ENCODE measurements at places on chromosomes 7 and 10.
A peak's percentile ranks its signal among the peaks of the same experiment; 100 is the strongest.

- no peak for DNase-seq
These were observed 127.5 kb downstream of the DNAJB6 start for GRCh38 chr7:157464111-157464970.

DNA sequence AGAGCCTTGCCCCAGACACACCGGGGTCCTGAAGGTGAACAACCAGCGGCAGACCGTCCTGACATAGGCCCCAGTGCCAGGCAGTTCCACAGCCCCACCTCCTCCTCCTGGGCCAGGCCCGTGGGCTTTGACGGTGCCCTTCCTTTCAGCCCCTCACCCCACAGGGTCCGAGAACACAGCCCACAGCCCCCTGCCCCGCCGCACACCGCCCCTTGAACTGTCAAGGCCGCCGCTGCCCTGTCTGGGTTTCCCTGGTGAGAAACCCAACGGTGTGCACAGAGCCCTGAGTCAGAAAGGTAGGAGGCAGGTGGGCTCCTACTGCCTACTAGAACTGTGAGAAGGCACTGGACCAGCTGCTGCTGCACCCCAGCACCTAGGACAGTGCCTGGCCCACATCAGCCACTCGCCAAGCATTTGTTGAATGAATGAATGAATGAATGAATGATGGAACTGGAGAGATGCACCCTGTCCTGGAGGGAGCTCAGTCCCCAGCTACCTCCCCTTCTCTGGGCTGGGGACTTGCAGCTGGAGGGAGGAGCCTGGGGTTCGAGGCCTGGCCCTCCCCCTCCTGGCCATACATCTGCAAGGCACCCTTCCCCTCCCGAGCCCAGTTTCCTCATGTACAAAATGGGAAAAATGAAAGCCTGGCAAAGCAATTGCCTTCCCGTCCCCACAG lies 117.9 kb downstream of the SLIT1 start:
- no peak for DNase-seq

DNA sequence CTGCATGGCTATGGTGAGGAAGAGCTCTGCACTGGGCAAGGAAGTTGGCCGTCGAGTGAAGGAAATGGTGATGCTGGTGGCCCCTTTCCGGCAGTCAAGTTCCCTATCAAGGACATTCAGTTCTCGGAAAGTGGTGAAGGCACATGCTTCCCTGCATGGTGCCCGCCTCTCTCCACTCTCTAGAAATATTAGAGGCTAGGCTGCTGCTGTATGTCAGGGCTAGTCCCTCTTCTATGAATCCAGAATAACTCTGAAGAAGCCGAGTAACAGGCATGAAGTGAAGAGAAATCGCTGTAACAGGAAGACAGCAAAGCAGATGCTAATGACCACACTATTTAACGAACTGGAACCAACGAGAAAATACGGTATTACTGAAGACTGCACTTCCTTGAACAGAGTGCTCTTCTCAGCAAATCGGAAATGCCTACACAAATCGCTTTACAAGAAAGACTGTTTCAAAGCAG lies 5.4 kb downstream of the IDI1 start:
- DNase-seq, result no peak

GRCh38 chr7:46989247-46989646 lies 592.7 kb downstream of the TNS3 start:
- no peak for DNase-seq

DNA sequence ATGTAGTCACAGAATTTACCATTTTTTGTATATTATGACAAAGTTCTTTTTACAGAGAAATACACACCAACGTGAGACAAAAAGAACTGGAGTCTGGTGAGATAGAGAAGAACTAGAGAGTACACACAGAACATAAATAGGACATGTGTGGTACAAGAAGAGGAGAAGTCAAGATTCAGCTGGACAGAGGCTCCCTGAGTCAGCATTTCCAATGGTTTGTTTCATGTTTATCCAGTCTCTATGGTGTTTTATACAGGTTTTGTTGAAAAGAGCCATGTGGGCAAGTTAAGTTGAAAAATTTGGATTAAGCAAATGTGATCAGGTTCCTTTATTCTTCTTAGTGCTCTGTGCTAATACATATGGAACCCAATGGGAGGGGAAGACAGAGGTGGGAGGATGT lies 105.5 kb upstream of the AKR1E2 start:
- no peak for DNase-seq

GRCh38 chr7:116809636-116810266 lies 52.6 kb upstream of the CAPZA2 start:
- DNase-seq, result peak; percentile 66

DNA sequence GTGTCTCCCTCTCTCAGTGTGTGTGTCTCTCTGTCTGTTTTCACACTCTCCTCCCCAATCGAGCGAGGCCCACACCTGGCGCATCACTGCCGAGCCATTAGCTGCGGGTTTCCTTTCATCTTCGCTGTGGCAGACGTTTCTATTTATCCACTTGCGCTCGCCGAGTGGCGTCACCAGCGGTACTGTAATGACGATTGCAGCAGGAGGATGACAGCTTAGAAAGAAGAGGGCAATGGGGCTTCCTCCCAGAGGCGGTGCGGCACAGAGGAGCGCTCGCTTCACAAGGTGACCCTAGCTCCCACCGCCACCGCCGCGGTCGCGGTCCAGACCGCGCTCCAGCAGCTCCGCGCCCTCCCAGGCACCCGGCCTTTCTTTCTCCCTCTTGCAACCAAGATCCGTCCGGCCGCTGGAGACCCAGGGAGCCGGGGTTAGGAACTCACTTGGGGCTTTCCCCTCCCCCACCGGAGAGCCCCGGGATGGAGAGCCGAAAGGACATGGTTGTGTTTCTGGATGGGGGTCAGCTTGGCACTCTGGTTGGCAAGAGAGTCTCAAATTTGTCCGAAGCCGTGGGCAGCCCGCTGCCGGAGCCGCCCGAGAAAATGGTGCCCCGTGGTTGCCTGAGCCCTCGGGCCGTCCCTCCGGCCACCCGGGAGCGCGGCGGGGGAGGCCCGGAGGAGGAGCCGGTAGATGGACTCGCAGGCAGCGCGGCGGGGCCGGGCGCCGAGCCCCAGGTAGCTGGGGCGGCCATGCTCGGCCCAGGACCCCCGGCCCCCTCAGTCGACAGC lies at the start of gene EVX1:
Gene EVX1 (plus strand): TSS at position 248 of the 785 bp plus-strand sequence. CDS start 229 bp downstream, at position 477.
- no peak for DNase-seq

- DNase-seq, result peak; percentile 80
These were observed 980 bp downstream of the ADAMTS14 start for GRCh38 chr10:70673043-70673928.

DNA sequence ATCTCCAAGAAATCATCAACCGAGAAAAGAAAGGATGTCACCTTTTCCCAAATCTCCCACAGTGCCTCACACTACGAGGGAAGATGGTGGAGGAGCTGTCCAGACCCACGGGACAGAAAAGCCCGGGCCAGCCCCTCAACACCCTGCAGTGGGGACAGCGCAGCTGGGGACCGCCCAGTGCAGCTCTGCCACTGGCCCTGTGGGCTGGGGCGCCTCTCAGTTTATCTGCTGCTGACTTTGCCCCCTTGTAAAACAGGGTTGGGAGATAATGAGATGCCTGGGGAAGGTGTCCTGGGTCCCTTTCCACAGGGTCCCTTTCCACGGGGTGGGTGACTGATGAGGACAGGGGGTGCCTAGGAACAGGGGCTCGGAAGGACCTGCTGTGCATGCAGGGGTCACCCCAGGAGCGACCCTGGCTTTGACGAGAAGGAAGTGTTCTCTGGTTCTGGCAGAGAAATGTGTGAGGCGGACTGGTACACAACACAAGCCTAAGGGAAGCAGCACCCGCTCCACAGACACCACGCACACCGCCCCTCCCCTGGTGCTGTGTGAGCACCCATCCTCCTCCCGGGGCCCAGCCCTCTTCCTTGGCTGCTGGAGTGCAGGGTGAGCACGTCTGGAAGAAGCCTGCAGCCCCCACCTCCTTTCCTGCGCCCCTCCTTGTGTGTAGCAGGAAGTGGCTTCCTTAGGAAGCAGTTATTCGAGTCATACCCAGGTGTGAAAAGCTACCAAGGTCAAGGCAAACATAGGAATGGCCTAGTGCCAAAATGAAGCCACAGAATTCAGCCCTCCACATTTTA lies 339.9 kb downstream of the DNAJB6 start:
- no peak for DNase-seq

DNA sequence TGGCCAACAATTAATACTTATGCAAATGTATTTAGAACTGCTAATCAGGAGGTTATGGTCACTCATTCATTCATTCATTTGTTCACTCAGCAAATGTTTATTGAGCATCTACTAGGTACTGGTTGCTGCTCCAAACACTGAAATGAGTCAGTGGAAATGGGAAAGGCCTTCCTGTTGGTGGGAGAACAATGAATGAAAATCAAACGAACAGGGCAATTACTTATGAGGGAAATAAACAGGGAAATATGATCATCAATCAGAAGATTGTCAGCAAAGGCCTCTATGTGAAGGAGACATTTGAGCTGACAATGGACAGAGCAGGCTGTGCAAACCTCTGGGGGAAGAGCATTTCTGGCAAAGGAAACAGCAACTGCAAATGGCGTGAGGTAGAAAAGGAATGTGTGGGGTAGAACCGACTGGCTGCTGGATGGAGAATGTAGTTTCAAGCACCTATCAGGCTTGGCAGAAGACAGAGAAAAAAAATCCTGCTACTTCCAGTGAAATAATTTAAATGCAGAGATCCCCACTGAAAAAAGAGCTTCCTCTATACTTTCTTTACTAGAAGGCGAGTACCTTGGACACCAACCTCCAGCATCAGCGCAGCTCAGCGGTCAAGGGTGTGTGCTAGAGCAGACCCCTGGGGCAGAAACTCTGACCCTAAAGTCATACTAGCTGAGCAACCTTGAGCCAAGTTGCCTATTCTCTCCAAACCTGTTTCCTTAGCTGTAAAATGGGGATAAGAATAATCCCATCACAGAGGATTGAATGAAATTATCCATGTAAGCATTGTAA lies 108.8 kb upstream of the EEPD1 start:
- no peak for DNase-seq

- DNase-seq, result no peak
These were observed 84.6 kb downstream of the ICA1 start for GRCh38 chr7:8177109-8177933.

GRCh38 chr10:6595499-6595898 lies 15.4 kb upstream of the PRKCQ start:
- DNase-seq, result no peak

GRCh38 chr7:30029696-30030095 lies 1.5 kb downstream of the PLEKHA8 start:
- no peak for DNase-seq

- peak; percentile 78 for DNase-seq
These were observed 225.1 kb downstream of the GATA3 start for GRCh38 chr10:8279598-8279997.

GRCh38 chr7:119919986-119920385 lies 353.0 kb upstream of the KCND2 start:
- no peak for DNase-seq

DNA sequence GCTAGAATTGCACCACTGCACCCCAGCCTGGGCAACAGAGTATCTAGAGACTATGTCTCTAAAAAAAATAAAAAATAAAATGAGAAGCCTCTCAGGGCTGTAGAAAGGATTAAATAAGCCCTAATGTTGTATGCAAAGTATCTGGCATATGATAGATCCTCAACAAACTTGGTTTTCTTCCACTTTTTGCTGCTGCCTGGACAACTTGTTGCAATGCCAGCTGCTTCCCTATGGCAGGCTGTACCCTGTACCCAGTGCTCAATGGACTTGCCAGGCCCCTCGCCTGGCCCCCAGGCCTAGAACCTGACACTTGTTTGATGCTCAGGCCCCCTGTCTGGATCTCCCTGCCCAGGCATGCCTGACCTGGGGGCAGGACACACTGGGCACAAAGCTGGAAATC lies 28.5 kb upstream of the CDH23 start:
- DNase-seq, result no peak

- no peak for DNase-seq
These were observed 101.3 kb downstream of the COL28A1 start for GRCh38 chr7:7434329-7434728.

GRCh38 chr7:24755541-24756407 lies 1.5 kb downstream of the GSDME start:
- DNase-seq, result peak; percentile 43

- DNase-seq, result peak; percentile 44
These were observed 8.3 kb downstream of the ALKBH4 start for GRCh38 chr7:102456327-102456726.

DNA sequence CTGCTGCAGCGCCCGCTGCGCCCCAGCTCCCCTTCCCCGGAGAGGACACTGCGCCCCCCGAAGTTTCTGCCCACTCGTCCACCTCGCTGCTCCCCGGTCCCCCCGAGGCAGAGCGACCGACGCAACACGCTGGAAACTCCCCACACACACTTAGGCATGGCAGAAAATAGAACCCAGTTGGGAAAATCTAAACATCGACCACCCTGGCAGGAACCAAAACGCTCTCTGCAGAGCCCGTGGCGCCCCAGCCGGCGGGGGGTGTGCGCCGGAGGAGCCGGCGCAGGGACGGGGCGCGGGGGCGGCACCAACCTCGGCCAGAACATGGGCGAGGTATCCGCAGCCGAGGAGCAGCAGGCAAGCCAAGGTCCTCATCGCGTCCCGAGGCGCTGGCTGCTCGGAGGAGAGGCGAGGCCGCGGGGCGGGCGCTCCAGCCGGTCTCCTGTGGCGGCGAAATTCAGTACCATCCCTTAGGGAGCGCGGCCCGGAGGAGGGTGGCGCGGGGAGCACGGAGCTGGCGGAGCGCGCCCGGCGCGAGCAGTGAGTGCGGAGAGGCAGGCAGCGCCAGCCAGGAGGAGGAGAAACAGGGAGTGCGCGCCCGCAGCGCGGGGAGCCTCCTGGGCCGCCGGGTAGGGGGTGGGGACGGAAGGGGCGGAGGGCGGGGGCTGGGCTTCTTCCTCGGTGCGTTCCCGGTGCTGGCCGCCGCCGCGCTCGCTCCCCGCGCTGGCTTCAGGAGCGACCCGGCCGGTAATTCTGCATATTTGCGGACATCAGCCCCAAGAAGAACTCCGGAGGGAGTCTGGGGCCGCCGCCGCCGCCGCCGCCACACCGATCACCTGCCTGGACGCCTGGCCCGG lies 789 bp downstream of the PDGFA start:
- DNase-seq, result peak; percentile 71

- no peak for DNase-seq
These were observed 698.9 kb downstream of the GRID1 start for GRCh38 chr10:85667638-85668233.

DNA sequence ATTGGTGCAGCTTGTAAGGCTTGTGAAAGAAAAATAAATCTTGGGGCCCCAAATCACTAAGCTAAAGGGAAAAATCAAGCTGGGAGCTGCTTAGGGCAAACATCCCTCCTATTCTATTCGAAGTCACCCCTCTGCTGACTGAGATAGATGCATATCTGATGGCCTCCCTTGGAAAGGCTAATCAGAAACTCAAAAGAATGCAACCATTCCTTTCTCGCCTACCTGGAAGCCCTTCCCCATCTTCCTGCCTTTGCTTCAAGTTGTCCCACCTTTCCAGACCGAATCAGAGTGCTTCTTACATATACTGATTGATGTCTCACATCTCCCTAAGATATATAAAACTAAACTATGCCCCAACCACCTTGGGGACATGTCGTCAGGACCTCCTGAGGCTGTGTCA lies 240.3 kb downstream of the SKIDA1 start:
- no peak for DNase-seq
